ENCODE measurements at places on chromosomes 1 and 21. TPM values are rescaled to one million over a fixed set of nuclear protein-coding genes. Genes with fewer than 3 reads are reported as not detected.

GRCh38 chr1:217089361-217090014 is 366.3 kb upstream of the ESRRG start:
- no peak for DNase-seq

DNA sequence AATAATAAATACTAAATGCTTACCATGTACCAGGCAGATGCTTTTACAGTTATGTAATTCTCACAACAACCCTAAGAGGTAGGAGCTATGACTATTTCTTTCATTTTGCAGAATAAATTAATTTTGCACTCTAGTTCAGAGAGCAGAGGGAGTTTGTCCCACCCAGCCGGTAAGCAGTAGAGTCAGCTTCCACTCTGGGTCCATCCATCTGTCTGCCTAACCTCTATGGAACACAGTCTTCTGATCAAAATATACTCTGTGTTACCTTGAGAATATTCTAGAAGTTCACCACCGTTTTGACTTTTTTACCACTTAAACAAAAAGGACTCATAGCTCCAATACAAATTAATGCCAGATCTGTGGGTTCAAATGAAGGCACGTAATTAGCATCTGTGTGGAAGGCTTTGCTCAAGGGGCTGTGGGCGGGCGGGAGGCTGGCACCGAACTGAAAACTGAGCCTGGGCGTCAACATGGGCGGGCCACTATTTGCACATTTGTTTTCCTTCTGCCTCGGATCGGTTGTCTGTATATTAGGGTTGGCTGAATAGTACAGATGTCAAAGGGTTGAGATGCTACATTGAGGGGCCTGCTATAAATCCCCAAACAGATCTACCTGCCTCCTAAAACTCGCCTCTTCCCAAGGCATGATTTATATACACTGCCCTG is 33.1 kb upstream of the LMO4 start:
- peak; percentile 25 for DNase-seq

DNA sequence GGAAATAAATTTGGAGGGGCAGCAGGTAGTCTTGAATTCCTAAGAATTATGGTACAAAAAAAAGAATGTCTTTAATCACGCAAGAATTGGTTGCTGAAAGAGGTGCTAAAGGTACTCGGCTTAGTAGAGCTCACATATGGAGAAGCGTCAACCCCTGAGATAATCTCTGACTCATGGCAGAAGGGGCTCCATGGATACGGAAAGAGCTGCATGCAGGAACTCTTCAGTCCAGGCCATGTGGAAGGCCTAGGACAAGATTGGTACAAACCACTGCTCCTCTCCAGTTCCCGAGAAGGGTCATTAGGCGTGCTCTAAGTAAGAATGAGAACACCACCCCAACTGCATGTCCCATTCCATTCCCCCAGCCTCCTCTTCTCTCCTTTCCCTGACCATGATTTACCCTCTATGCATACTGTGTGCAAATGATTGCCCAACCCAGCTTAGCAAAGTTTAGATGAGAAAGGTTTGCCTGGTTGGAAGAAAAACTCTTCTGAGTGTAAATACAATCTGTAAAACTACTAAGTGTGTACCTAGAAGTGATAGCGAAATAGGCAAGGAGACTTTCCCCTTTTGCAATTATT is 10.9 kb downstream of the GJA8 start:
- DNase-seq: no peak

The NBPF4 gene
- total RNA-seq: not detected

- no peak for DNase-seq
Observed at GRCh38 chr21:34974162-34974981, 74.7 kb downstream of the RUNX1 start.

DNA sequence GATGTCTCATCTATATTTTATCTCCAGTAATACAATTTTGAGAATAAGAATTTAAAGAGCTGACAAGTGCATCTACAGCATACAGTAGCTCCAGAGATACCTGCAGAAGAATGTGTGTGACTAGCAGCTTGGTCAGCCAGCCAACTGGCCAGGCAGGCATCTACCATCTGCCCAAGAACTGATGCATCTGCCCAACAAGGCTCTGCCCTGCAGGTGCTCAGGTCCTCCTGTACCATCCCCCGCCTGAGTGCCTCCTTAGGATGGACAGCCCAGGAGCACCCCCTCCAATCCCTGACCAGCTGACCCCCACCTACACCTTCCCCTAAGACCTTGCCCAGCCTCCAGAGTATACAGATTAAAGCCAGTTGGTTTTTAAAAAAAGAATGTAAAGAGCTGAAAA is 30.3 kb downstream of the TMEM69 start:
- no peak for DNase-seq

DNA sequence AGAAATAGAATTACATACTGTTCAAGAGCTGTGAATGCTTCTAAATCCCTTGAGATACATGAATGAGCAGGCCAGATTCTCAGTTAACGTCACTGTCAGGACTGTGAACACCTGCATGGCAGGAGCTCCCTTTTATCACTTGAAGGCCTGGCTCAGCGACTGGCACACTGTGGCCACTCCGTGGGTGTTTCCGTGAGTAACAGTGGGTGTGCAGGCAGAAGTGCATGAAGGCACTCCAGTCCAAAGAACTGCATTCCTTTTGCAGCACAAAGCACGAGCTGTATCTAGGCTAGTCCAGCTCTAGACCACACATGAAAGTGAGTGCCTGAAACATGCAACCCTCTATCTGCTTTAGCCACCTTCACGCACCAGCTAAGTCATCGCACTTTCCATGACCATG is 9.6 kb upstream of the SIM2 start:
- DNase-seq: no peak

DNA sequence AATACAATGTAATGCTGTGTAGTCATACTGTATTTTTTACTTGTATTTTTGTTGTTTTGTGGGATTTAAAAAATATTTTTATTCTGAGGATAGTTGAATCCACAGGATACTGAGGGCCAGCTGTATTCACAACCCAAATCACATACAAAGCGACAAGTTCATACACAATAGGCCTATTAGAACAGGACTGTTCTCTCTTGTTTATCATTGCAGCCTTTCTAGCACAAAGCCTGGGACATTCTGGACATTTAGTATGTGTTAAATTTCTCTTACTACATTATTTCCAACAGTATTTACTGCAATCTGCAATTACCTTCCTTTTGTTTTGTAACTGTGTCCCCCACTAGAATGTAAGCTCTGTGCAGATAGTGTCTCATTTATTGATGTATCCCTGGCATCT is 65.4 kb downstream of the SLC35A3 start:
- DNase-seq: no peak

The GBP1 gene
- total RNA-seq: 19.4 TPM

GRCh38 chr1:227947386-227947675 is 401 bp downstream of the WNT9A start:
- no peak for DNase-seq

DNA sequence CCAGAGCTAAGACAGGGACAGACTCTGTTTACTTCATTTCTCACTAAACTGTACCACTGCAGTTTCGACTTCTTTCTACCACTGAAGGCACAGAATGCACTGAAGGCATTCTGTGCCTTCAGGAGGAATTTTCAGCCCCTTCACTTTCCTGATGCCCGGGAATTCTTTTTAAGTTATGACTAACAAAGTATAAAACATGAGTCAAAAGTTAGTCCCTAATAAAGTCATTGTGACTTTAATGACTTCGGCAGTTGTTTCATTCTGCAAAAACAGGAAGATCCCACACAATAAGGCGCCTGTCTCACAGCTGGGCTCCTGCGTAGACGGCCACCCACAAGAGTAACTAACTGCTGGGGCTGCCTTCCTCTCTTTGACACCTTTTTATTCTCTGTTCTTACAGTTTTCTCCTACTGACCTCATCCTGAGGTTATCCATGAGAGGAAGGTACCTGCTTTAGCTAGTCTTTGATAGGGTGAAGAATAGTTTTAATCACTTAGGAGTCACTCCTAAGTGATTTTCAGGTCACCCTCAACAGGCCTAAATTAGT is 183.9 kb upstream of the SGIP1 start:
- peak; percentile 66 for DNase-seq

GRCh38 chr1:18673976-18674375 is 43.3 kb downstream of the PAX7 start:
- DNase-seq: no peak

The SPRR5 gene
- total RNA-seq: not detected

DNA sequence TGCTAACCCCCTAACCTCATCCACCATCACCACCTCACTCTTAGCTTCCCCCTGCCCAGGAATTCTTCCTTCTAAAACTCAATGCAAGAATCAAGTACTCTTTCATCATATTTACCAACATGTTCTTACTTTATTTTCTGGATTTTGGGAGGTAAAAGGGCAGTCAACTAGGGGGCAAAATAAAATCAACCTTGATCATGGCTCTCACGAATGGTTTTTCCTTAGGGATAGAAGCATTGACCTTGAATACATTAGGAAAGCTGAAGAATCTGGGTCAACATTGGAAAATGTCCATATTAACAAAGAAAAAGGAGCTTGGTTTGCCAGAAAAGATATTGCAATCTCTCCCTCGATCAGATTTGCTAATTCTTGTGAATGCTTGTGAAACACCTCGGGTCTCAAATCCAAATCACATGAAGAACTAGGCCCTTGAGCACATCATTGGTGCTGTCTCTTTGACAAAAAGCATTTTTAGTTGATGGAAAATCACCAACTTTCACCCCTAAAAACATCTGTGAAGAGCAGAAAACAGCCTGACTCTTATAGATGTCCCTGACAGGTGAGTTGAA is 58.9 kb downstream of the ZC3H11B start:
- DNase-seq: no peak

The TRIM58 gene
- 2.1 TPM for total RNA-seq

DNA sequence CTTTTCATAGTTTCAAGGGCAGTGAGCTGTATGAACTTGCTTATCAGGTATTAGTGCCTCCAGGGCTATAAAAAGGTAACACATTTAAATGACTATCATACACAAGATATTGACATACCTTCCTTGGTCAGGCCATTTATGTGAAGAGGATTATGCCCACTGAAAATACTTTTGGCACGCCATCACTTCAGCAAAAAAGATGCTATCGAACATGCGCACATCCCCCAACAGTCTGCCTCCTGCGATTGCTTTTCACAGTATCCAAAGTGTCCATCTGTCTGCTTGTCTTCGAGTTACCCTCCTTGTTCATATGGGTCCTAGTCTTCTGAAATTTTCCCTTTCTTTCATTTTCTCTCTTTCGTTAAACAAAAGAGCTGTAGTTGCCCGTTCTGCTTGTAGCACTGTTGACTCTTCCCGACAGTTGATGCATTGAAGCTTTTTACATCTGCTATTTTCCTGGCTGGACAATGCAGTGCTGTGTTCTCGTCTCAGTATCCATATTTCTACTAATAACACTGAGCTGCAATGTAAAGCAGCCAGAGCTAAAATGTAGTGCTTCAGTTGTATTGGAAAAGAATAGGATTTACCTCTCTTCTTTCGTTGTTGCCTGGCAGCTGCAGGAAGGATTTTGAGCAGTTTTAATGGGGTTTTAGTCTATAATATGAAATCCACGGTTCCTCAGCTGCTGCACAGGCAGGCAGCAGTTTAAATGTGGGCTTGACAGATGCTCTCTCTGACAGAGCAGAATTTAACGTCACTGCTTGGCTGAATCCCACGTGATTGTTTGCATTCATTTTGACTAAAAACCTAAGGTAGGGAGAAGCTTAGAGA is at the start of gene B3GALT2:
B3GALT2 (minus strand) TSS at position 713 of the 831 bp plus-strand sequence. CDS start 5,051 bp downstream, outside the sequence.
- peak; percentile 33 for DNase-seq

DNA sequence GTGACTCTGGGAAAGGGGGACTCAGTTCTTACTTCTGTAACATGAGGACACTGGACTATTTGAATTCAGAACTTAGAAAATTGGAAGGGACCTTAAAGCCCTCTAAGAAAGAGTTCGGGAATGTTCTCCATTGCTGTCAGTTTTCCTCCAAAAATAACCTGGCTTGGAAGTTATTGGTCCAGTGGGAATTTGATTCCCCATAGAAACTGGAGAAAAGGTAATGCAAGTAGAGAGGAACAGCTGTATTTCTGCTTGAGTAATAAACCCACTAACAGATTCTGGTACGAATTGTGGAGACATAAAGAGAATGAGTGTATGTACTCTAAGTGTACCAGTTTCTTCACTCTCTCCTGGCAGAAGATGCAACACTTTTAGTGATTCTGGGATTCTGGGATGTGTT is 1.8 kb downstream of the ZBED6 start:
- DNase-seq: no peak

DNA sequence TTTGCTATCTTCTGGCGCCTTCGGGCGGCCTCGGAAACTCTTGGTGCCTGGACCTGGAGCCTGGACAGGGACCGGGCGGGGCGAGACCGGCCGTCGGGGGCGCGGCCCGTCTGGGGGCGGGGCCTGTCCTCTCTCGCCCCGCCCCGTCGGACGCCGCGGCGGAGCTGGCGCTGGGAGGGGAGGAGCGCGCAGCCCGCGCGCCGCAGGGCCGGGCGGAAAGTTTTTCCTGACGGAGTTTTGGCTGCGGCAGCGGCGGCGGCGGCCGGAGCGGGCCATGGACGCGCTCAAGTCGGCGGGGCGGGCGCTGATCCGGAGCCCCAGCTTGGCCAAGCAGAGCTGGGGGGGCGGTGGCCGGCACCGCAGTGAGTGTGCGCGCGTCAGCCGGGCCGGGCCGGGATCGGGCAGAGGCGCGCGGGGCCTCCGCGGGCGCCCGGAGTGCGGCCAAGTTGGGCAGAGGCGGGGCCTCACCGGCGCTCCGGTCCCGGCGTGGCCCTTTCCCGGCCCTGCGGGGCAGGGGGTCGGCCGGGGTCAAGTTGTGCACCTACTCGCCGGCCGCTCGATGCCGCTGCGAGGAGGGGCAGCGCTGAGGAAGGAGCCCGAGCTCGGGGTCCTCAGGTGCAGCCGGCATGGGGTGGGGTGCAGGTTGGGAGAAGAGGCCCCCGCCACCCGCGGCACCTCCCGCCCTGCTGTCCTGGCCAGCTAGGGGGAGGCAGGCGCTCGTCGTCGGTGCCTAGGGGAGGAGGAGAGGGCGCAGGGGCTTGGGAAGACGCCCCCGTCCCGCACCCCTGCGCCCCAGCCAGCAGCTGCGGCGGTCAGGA is at the start of gene LDLRAP1:
LDLRAP1 (plus strand) TSS at position 182 of the 818 bp plus-strand sequence; CDS start at position 275, 93 bp downstream.
- DNase-seq: peak; percentile 96

DNA sequence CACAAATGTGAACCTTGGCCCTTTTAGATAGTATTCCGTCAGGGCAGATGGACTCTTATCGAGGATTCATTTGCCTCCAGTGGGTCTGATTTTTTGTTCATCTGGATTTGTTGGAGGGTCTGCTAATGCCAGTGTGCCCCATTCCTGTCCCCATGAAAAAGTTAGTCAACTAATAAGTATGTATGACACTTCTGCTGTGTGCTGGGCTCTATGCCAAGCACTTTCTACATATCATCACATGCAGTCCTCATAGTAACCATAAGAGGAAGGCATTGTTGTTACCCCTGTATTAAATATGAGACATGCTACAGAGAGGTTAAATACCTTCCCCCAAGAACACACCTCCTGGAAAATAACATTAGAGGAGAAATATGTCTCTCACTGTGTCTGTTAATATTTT is 46.6 kb upstream of the MAB21L3 start:
- DNase-seq: no peak

GRCh38 chr1:8661185-8662110 is 156.0 kb downstream of the RERE start:
- DNase-seq: no peak

Data from upper lobe of left lung (tissue), 6 donors.